Hindlimb muscle (tissue), 1 donor: ENCODE measurements at places on chromosomes 12 and 14. TPM values are rescaled to one million over a fixed set of nuclear protein-coding genes. Genes with fewer than 3 reads are reported as not detected.
A peak's percentile ranks its signal among the peaks of the same experiment; 100 is the strongest.

GRCh38 chr12:112303004-112303403 lies 79.2 kb downstream of the HECTD4 start:
- DNase-seq: no peak

Gene LRRC10
- polyA plus RNA-seq: not detected

DNA sequence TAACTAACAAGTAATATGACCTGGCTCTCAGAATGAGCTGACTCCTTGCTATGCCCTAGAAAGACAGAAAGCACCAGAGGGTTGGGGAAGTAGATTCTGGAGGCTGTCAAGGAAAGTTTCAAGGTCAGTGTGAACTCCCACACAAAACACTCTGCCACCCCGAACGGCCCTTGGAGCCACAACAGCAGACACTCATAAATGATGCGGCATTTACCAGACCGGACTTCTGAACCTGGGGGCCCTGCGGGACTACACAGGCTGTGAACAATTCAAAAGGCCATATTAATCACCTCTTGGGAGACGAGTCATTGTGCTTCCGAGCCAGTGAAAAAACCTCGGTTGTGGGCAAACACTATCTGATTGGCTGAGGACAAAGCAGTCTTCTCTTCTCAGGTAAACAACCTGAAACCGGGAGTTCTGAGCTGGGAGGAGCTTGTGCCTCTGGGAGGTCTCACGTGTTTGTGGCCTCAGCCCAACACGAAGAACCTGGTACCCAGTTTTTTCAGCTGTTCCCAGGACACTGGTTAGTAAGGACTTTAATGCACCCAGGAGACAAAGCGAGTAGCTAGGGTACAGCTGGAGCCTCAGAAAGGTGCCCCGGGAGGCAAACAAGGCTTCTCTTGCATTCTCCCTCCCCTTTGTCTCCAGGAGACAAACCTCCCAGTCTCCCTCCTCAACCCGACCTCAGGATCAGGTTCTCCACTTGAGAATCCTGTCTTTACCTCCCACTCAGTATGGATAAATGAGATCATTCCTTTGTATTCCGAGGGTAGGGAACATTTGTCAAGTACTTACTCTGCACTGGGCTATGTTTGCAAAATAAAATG lies 35.3 kb downstream of the VWF start:
- no peak for DNase-seq

Gene RD3L
- not detected for polyA plus RNA-seq

Gene TPH2
- not detected for polyA plus RNA-seq

Gene AKAP3
- polyA plus RNA-seq: 1.0 TPM

GRCh38 chr14:63727231-63727735 lies 582 bp downstream of the SGPP1 start:
- peak; percentile 65 for DNase-seq

DNA sequence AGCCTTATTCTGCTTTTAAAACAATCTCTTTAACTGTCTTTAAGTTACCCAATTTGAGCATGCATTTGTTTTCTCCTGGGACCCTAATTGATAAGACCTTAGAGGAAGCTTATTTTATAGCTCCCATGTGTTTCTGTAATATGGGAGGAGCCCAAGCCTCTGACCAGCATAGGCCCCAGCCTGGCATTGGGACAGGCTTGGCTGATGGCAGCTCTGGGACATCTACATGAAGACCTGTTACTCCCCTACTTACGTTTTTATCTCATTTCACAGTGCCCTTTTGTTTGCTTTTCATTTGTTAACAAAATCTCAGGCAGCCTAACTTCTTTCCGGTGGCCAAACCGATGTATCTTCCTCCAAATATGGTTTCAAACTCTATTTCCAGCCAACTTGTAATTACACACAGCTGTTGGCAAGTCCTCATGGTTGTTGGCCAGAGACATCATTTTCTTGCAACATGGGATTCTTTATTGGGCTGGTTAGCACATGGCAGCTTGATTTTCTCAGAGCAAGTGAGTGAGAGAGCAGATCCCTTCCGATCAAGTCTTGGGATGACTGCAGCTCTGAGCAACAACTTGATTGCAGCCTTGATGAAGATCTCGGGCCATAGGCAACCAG lies 1117.5 kb downstream of the AACS start:
- DNase-seq: peak; percentile 31

- no peak for DNase-seq
Observed at GRCh38 chr12:132046561-132046960, 96.8 kb downstream of the EP400 start.

DNA sequence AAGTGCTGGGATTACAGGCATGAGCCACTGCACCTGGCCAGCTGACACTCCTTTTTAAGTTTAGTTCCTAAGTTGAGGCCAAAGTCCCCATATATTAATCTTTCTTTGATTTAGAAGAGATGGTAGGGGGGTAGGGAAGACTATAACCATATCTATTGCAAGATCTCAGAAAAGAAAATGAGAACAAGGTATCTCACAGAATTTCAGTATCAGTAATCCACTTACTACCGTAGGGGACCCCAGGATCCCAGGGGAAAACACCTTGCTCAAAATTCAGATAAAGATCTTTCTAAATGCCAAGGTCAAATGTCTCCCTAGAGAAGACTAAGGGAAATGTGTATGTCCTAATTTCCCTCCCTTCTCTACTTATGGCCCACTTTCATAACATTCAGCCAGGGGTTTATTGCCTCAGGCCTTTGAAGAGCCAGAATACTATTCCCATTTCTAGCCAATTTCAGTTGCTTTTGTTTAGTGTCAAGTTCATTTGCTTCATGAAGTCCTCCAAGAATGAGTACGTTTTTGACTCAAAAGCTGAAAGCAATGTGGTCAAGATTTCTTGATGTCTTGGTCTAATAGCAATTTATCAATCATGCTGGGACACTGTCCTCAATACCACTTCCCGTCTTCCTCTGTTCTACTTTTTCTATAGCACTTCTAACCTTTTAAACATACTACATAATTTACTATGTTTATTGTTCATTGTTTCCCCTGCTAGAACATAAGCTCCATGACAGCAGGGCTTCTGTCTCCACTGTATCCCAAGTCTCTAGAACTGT lies 86.3 kb downstream of the DCAF5 start:
- DNase-seq: no peak

Gene PTGER2
- polyA plus RNA-seq: 1.1 TPM

Gene ERO1A
- polyA plus RNA-seq: 15.6 TPM

- DNase-seq: no peak
Observed at GRCh38 chr12:4956054-4956453, 46.3 kb downstream of the KCNA1 start.

GRCh38 chr12:31928246-31929026 lies 30.8 kb upstream of the RESF1 start:
- DNase-seq: no peak

- no peak for DNase-seq
Observed at GRCh38 chr12:52436000-52436827, 2.0 kb upstream of the KRT75 start.
